ENCODE measurements at places on chromosomes 7 and 10.

- DNase-seq = no peak
These were observed 220.5 kb downstream of the MAD1L1 start for GRCh38 chr7:2012044-2012900.

- DNase-seq = no peak
These were observed 9.3 kb upstream of the ZNF438 start for GRCh38 chr10:31041011-31041410.

DNA sequence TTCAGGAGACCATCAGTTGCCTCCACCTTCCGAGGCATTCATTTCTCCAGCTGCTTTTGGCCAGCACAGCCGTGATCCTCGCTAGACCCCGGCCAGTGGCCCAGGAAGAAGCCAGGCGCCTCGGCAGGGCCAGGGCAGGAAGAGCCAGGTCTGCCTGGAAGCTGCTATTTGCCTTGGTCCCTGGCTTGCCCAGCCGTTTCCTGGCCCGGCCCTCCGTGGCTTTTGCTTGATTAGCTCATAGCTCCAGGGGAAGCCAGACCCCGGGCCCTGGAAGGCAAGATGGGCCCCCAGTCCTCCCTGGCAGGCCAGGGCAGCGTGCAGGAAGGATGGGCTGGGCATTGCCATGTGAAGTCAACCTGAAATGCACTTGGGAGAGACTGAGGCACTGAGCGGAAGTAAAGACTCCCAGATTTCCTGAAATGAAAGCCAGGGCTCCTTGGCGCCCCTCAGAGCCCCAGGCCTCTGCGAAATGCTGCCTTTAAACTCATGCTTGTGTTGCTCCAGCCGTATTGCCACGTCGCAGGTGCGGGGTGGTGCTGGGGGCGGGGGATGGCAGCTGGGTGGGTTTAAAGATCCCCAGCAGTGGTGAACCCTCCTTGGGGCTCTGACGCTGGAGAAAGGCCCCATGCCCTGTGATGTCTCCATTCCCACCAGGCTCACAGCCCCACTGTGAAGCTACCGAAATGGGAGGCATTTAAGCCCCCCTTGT lies 160.6 kb downstream of the GRK5 start:
- DNase-seq = no peak

GRCh38 chr10:100516847-100517246 lies 2.8 kb downstream of the SEC31B start:
- DNase-seq = no peak

DNA sequence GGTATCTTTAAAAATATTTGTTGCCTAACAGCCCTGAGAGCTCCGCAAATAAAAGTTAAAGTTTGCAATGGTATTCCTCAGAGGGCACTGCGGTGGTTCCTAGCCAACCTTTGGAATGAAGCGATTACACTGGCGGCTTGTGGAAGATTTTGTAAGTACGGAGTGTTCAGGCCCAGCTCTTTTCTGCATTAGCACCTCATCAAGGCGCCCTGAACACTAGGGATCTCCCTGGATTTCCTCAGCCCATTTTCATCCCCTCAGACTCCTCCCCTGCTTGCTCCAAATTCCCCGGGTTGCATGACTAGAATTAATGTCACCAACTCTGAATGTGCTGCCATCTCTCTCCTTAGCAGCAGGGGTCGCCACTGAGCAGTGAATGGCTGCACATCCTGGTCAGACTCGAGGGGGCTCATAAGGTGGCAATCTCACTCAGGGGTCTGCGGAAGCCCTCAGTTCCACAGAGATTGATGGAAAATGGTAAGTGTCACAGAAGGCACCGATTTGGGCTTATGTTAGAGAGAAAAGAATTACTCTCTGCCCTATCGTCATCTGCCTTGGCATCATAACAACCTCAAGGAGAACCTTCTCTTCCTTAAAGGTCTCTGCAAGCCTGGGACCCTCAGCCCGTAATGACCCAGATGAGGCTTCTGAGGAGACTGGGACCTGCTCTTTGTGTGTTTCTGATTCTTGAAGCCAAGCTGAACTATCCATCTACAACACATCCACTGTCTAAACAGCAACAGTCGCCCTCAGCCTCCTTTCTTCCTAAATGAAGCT lies 262.8 kb upstream of the AOAH start:
- DNase-seq = peak; percentile 46

DNA sequence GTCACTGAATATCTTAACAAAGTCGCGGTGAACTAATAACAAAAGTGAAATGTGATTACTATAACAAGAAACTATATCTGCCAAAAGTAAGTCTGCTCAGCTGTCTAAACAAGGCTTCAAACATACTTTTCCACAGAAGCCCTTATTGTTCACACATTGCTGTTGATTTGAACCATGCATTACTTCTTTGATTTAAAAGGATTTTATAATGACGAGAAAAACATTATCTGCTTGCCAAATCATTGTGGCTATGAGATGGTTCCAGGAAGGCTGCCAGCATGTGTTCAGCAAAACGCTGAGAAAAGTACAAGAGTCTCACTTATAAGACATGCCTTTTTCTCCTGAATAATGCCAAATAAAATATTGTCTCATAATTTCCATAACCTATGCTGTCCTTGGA lies 24.4 kb downstream of the RNF133 start:
- DNase-seq = peak; percentile 58

GRCh38 chr7:9937944-9938631 lies 1035.6 kb upstream of the PHF14 start:
- peak; percentile 6 for DNase-seq

- DNase-seq = no peak
These were observed 14.1 kb downstream of the OGDHL start for GRCh38 chr10:49748006-49748405.

- DNase-seq = no peak
These were observed 1193.9 kb downstream of the DNAJB9 start for GRCh38 chr7:109763611-109764010.

DNA sequence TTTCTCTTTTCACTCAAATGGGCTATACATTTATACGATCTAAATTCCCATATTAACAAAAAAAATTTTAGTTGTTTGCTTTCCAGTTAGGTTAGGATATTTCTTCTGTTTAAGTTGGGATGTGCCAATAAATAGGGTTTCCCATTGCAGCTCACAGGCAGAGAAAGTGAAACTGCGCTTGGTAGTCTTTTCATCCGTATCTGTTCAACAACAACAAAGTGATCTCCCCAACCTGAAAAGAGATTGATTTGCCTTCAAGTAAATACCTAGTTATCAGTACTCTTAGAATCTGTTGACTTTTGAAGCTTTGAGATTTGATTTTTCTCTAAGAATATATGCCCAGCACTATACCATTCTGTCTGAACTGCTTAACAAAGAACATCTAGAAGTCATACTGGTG lies 143.4 kb downstream of the DYNC1I1 start:
- DNase-seq = no peak

GRCh38 chr7:21722371-21722770 lies 179.5 kb downstream of the DNAH11 start:
- DNase-seq = no peak

- DNase-seq = no peak
These were observed 486.9 kb downstream of the PLXNA4 start for GRCh38 chr7:132089356-132089755.

DNA sequence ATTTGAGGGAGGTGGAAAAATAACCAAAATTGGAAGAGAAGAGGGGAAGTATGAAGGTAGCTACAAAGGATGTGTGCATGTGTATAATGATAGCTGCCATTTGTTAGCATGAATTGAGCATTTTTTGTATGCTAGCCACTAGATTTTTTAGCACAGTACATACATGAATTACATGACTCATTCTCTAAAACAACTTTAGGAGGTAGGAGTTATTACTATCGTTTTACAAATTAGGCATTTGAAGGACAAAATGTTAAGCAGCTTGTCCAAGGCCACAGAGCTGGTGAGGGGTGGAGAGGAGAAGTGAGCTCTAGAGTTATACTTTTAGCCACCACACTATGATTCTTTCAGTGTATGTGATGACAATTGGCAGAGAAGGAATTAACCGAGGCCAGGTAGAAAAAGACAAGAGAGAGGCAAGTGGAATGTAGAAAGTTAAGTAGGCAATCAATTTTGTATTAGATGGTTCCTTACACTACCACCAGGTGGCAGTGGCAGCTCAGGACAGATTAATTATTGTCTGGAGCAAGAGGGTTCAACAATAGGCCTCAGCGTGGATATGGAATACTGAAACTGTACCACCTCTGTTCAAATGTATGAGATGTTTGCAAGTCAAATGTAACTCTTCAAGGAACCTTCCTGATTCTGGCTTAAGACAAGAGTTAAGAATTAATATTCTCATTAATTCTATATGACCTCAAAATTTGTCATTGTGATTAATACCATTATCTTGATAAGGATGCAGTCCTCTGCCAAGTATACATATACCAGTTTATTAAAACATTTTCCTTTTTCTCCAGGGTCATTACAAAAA lies 128.0 kb downstream of the MBL2 start:
- peak; percentile 52 for DNase-seq

GRCh38 chr7:274266-274665 lies 15.7 kb upstream of the FOXL3 start:
- no peak for DNase-seq

GRCh38 chr10:23065181-23065948 lies 30.0 kb upstream of the MSRB2 start:
- peak; percentile 73 for DNase-seq

- DNase-seq = peak; percentile 3
These were observed 9.4 kb upstream of the CLDN3 start for GRCh38 chr7:73779517-73779916.

DNA sequence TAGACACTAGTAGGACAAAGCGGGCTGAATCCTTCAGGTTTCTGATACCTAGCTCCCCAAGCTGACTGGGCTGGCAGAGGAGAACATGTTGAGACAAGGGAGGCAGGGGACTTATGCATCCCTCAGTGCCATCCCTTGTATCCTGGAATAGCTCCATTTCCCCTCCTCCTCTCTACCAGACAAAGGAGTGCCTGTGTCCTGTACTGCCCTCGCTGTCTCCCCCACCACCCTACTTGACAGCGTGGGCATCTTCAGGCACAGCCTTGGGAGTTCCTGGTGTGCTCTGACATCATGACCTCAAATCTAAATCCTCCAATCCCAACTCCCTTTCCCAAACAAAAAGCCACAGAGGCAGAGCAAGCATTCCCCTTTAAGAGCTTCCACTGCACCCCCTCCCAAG lies 9.0 kb downstream of the SFXN3 start:
- DNase-seq = no peak

- DNase-seq = peak; percentile 20
These were observed 234.9 kb downstream of the HGF start for GRCh38 chr7:81534996-81535395.

DNA sequence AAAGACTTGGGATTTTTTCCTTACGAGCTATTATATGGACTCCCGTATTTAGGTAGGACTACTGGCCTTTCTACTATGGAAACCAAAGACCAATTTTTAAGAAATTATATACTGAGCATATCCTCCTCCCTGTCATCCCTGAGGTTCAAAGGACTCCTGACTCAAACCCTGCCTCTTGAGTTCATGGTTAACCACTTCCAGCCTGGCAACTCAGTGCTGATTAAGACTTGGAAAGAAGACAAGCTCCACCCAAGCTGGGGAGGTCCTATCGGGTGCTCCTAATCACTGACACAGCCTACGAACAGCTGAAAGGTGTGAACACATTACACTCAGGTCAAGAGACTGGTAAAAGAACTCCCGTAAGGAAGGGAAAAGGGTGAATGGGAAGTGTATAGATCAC lies 66.8 kb downstream of the LYZL2 start:
- no peak for DNase-seq

GRCh38 chr10:73768881-73769280 lies 13.0 kb upstream of the CHCHD1 start:
- DNase-seq = no peak

GRCh38 chr10:70822076-70822820 lies 6.5 kb downstream of the SGPL1 start:
- no peak for DNase-seq

- peak; percentile 36 for DNase-seq
These were observed 118.1 kb downstream of the ZNF365 start for GRCh38 chr10:62492012-62492869.

- DNase-seq = no peak
These were observed 11.2 kb downstream of the LUC7L2 start for GRCh38 chr7:139370943-139371313.

- DNase-seq = no peak
These were observed 377.8 kb downstream of the GFRA1 start for GRCh38 chr10:115895166-115895565.

- peak; percentile 86 for DNase-seq
These were observed 608.4 kb upstream of the KCND2 start for GRCh38 chr7:119664601-119665000.

- no peak for DNase-seq
These were observed 65.3 kb downstream of the MACC1 start for GRCh38 chr7:20151708-20152456.

DNA sequence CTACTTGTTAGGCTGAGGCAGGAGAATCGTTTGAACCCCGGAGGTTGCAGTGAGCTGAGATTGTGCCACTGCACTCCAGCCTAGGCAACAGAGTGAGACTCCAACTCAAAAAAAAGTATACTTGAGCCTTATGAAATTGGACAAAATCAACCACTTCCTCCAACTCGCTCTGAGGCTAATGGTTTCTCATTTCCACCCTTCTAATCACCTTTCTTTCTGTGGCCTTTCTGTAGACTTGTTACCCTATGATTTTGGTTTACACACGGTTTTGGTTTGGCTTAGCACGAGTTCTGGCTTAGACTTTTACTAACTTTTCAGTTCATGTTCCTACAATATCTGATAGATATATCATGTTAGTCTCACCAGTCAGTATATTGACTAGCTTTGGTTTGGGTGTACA lies 152.0 kb downstream of the PHTF2 start:
- DNase-seq = no peak

DNA sequence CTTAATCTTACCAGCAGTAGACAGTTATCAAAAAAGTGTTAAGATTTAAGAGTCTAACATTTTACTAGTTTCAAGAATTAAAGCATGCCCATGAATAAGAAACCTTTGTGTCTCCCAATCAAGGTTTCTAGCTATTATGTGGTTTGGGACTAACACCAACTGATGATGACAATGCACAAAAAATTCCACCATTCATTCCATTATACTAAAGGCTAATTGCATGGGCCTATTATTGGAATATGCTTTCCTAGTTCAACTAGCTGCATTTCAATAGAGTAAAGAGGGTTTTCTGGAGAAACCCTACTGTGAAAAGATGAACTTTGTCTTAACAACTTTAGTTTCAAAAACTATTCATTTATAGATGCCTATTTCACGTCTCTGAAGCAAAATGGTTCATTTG lies 44.6 kb downstream of the UBE2H start:
- DNase-seq = peak; percentile 47

- DNase-seq = peak; percentile 39
These were observed 17.0 kb downstream of the PKD1L1 start for GRCh38 chr7:47931005-47932004.

Data from fibroblast of upper back skin (primary cell).